Left colon (tissue), 2 donors: ENCODE measurements at places on chromosomes 11 and 22.

GRCh38 chr22:36317658-36318271 lies 64.8 kb downstream of the APOL1 start:
- no peak for DNase-seq

DNA sequence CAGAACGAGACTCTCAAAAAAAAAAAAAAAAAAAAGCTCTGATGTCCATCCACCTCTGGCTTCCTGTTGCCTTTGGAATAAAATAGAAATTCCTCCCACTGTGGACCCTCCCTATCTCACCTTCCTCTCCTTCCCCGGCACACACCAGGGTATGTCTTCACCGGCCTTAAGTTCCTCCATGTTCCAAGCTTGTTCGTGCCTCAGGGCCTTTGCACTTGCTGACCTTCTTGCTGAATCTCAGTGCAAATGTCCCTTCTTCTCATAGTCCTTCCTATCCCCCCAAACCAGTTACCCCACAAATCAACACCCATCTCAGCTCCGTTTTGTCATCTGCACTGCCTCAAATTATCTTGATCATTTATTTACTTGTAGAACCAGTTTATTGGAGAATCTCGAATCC lies 20.6 kb downstream of the IFT27 start:
- DNase-seq = no peak

DNA sequence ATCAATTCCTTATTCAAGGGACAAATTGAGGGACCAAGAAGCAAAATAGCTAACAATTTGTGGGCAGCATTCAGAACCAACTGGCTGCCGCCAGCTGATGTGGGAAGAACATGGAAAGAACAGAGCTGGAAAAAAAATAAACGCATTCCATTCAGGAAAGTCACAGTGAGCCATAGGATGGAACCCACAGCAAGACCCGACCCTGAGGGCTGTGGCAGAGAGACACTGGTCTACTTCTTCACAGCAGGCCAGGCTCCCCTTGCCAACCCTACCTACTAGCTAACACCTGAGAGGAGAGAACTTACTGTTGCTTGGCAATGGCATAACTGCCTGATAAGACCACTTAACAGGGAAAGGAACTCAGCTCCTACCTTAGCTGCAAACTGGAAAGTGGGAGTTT lies 123.5 kb upstream of the APOA1 start:
- no peak for DNase-seq

- no peak for DNase-seq
Observed at GRCh38 chr22:43317239-43317638, 25.9 kb downstream of the SCUBE1 start.

DNA sequence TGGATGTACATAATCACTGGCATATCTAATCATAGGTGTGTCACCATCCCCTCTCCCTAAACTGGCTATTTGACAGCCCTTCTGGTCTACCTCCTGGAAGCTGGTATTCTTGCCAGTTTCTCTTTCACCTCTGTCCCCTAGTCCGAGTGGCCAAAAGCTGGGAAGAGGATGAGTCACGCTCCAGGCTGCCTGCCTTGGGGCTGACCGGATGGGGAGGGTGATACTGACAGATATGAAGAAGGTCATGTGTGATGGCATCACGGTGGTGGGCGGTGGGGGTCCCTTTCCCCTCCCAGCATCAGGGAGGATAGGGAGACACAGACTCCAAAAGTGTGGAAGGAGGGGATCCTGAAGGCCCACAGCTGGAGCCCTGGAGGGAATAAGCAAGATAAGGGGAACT lies 4.8 kb downstream of the OAF start:
- DNase-seq = no peak
